ENCODE measurements at places on chromosomes 5 and 9. TPM values are rescaled to one million over a fixed set of nuclear protein-coding genes. Genes with fewer than 3 reads are reported as not detected.

- no peak for DNase-seq
- H3K4me1 ChIP-seq, result no peaks in the 10 kb centered on the region
- no peak overlapping the region for H3K27ac ChIP-seq
- H3K4me3 ChIP-seq, result no peak overlapping the region
Measured at GRCh38 chr5:25458628-25459027, 813.9 kb upstream of the CDH10 start.

- H3K4me1 ChIP-seq, result peaks cover 45% of the 10 kb centered on the region
- peak within 1 kb of the TSS; percentile 94 for H3K27ac ChIP-seq
- no peaks in the 10 kb centered on the region for H3K27me3 ChIP-seq
- peaks cover 33% of the 10 kb centered on the region for H3K36me3 ChIP-seq
- H3K4me3 ChIP-seq, result peak within 1 kb of the TSS; percentile 86
Measured at GRCh38 chr5:6713274-6714225, at the start of gene TENT4A. TSS of gene TENT4A (plus strand) at chr5:6713432. CDS start at chr5:6713984, 552 bp downstream.

DNA sequence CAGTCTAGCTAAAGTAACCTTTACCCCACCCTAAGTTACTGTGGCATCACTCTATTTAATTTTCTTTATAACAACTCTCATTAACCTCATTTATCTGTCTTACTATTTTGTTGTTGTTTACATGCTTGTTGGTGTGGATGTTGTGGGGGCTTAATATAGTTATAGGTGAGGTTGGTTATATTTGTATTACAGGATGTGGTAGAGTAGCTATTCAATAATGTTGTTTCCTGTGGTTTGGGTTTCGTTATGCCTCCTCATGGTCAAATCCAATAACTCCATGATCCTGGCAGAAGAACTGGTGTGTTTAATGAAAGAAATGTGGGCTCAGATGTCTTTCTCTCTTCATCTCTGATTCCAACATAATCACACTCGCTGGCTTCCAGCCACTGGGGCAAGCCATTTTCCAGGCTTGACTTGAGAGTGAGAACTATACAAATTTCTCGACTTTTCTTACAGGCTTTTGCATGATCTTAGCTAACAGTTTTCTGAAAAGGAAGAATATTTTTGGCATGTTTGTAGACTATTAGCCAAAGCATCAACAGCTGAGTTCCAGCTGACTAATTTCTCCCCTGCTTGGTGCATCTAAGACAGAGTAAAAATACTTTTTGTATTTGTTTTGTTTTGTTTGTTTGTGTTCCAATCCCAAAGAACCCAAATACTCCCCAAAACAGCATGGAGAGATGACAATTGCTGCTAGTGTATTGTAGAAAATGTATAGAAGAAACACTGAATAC, 303.7 kb upstream of the PAPPA start:
- DNase-seq, result no peak
- H3K4me1 ChIP-seq, result no peaks in the 10 kb centered on the region
- H3K27ac ChIP-seq, result no peak overlapping the region
- no peak overlapping the region for H3K4me3 ChIP-seq
- H3K27me3 ChIP-seq, result no peaks in the 10 kb centered on the region

DNA sequence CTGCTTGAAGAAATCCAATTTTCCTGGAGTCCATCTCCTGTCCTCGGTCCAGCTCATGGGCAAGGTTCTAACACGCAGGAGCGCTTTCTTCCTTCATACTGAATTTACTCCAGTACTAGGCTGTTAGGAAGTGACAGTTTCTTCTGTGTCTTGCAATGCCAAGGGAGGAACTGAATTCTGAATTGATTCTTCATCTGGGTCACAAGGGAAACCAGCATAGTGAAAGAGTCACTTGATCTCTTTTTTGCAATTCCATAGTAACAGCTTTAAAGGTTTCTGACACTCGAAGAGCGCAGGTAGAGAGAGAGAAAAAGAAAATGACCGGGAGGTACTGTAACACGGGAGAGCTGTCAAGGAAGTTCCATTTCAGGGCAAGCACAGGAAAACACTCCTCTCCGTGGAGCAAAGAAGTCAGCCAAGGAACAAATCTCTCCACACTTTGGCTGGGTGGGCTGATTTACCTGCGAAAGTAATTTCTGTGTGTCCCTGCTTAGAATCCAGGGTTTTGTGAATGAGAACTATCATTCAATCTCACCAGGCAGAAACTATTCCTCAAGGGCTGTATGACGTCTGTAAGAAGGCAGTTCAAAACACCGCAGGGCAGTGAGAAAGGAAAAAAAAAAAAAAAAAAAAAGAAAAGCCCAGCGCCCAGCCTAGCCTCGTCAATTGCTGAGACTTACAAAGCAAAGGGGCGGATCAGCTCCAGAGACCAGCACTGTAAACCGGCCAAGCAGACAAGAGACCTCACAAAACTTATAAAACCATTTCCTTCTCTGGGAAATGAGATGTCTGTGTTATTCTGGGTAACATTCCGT, 617.8 kb downstream of the PDE4D start:
- H3K27me3 ChIP-seq, result peaks cover 26% of the 10 kb centered on the region
- peaks cover 10% of the 10 kb centered on the region for H3K4me1 ChIP-seq
- H3K4me3 ChIP-seq, result peak overlapping the region; percentile 26
- no peaks in the 10 kb centered on the region for H3K36me3 ChIP-seq
- DNase-seq, result no peak
- H3K27ac ChIP-seq, result no peak overlapping the region

GRCh38 chr5:76174101-76174500, 90.9 kb downstream of the SV2C start:
- H3K27ac ChIP-seq, result no peak overlapping the region

DNA sequence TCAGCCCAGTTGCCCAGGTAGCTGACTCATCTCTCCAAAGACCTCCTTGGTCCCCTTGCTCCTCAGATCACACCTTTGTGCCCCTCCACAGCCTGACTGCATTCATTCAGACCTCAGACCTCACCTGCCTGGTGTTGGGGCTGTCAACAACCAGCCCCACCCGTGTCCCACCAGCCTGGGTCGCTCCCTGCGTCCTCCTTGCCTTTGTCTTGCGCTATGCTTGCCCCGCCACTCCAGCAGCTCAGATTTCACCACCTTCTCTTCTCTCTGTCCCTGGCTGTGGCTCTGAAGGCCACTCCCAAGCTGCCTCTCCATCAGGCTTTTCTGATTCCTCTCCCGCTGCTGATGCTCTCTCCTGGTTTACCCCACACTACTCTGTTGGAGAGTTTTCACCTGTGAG, 103.5 kb downstream of the MVB12B start:
- H3K36me3 ChIP-seq, result peaks cover 10% of the 10 kb centered on the region
- no peak overlapping the region for H3K4me3 ChIP-seq
- DNase-seq, result no peak
- peaks cover 4% of the 10 kb centered on the region for H3K4me1 ChIP-seq
- peak overlapping the region; percentile 2 for H3K27ac ChIP-seq

- peaks cover 38% of the 10 kb centered on the region for H3K4me1 ChIP-seq
- no peaks in the 10 kb centered on the region for H3K36me3 ChIP-seq
- DNase-seq, result no peak
- peaks cover 6% of the 10 kb centered on the region for H3K27me3 ChIP-seq
- H3K4me3 ChIP-seq, result no peak overlapping the region
- no peak overlapping the region for H3K27ac ChIP-seq
Measured at GRCh38 chr9:97936998-97937397, 974 bp downstream of the HEMGN start.

GRCh38 chr9:131695366-131695765, 44.5 kb downstream of the RAPGEF1 start:
- peaks cover 90% of the 10 kb centered on the region for H3K4me1 ChIP-seq
- no peak for DNase-seq
- H3K27ac ChIP-seq, result no peak overlapping the region
- H3K36me3 ChIP-seq, result peaks cover 24% of the 10 kb centered on the region

DNA sequence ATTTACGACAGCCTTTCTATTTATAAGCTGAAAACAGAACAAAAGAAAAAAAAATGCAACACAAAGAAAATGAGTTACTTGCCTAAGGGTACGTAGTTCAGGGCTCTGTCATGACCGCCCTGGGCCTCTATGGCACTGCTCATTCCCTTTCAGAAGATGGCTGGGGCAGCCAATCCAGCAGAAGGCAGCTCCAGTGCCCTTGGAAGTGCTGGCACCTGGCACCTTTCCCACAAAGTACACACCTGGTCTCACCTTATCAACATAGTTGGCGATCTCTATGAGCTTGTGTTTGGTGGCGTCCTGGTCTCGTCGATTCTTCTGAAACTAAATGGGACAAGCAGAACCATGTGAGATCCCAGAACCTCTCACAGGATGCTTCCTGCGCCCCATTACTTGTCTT, 53.2 kb downstream of the NIPAL4 start:
- H3K27me3 ChIP-seq, result no peaks in the 10 kb centered on the region
- no peak for DNase-seq
- no peak overlapping the region for H3K27ac ChIP-seq
- H3K36me3 ChIP-seq, result peaks cover 81% of the 10 kb centered on the region
- no peak overlapping the region for H3K4me3 ChIP-seq
- H3K4me1 ChIP-seq, result peaks cover 8% of the 10 kb centered on the region

DNA sequence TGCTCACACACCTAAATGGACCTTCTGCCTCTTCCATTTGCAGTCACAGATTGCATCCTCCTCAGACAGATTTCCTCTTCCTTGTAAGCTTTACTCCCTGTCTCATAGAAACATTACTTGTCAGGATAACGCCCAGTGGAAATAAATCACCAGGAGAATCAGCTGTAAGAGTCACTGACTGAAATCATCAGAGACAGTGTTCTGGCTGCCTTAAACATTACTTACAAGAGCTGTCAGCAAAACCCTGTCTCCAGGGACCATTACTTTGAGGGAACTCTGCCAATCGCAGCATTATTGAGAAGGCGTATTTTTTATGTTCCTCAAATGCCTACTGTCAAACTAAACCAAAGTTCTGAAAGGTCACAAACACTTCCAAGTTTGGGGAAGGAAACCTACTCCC, 5.9 kb downstream of the DPYSL3 start:
- peaks cover 12% of the 10 kb centered on the region for H3K27me3 ChIP-seq
- no peak overlapping the region for H3K4me3 ChIP-seq
- H3K27ac ChIP-seq, result no peak overlapping the region
- DNase-seq, result no peak
- H3K4me1 ChIP-seq, result no peaks in the 10 kb centered on the region

GRCh38 chr5:87627363-87627762, 214.6 kb upstream of the CCNH start:
- no peaks in the 10 kb centered on the region for H3K4me1 ChIP-seq
- DNase-seq, result no peak
- no peak overlapping the region for H3K4me3 ChIP-seq
- no peaks in the 10 kb centered on the region for H3K36me3 ChIP-seq
- H3K27me3 ChIP-seq, result no peaks in the 10 kb centered on the region
- H3K27ac ChIP-seq, result no peak overlapping the region

GRCh38 chr5:172008111-172008455, 1.6 kb upstream of the FBXW11 start:
- no peak for DNase-seq
- peak overlapping the region; percentile 92 for H3K27ac ChIP-seq
- peaks cover 12% of the 10 kb centered on the region for H3K36me3 ChIP-seq
- H3K4me1 ChIP-seq, result peaks cover 34% of the 10 kb centered on the region
- H3K27me3 ChIP-seq, result no peaks in the 10 kb centered on the region

- peaks cover 5% of the 10 kb centered on the region for H3K27me3 ChIP-seq
- H3K36me3 ChIP-seq, result no peaks in the 10 kb centered on the region
- no peak overlapping the region for H3K27ac ChIP-seq
- H3K4me1 ChIP-seq, result no peaks in the 10 kb centered on the region
- DNase-seq, result no peak
- no peak overlapping the region for H3K4me3 ChIP-seq
Measured at GRCh38 chr9:91589101-91589553, 165.5 kb upstream of the NFIL3 start.

- DNase-seq, result peak; percentile 88
- H3K27ac ChIP-seq, result no peak overlapping the region
- no peaks in the 10 kb centered on the region for H3K36me3 ChIP-seq
- H3K4me1 ChIP-seq, result no peaks in the 10 kb centered on the region
Measured at GRCh38 chr9:71604197-71605063, 163.9 kb downstream of the CEMIP2 start.

- no peak overlapping the region for H3K27ac ChIP-seq
- H3K4me1 ChIP-seq, result no peaks in the 10 kb centered on the region
- no peak for DNase-seq
- no peak overlapping the region for H3K4me3 ChIP-seq
- H3K27me3 ChIP-seq, result no peaks in the 10 kb centered on the region
- H3K36me3 ChIP-seq, result no peaks in the 10 kb centered on the region
Measured at GRCh38 chr5:92912283-92912682, 668.7 kb downstream of the NR2F1-AS1 start.

DNA sequence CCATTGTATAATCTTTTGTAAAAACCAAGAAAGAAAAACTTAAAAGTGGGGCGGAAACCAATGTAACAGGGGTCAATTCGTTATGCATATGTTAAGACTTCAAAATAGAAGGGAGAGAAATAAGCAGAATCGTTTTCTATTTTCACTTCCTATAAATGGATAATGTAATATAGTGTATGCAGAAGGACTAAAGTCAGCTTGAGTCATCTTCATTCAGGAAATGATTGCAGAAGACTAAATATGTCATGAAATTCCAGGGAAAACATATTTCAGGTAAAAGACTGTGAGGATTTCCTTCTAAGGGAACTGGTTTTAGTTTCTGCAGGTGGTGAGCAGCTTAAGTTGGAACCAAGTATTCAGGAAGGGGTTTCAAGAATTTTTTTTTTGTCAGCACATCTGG, 753.3 kb downstream of the IRX1 start:
- no peak overlapping the region for H3K27ac ChIP-seq
- no peaks in the 10 kb centered on the region for H3K4me1 ChIP-seq
- H3K4me3 ChIP-seq, result no peak overlapping the region
- H3K27me3 ChIP-seq, result no peaks in the 10 kb centered on the region
- DNase-seq, result no peak
- no peaks in the 10 kb centered on the region for H3K36me3 ChIP-seq

- H3K27me3 ChIP-seq, result no peaks in the 10 kb centered on the region
Measured at GRCh38 chr5:35771839-35772238, 84.9 kb upstream of the IL7R start.

DNA sequence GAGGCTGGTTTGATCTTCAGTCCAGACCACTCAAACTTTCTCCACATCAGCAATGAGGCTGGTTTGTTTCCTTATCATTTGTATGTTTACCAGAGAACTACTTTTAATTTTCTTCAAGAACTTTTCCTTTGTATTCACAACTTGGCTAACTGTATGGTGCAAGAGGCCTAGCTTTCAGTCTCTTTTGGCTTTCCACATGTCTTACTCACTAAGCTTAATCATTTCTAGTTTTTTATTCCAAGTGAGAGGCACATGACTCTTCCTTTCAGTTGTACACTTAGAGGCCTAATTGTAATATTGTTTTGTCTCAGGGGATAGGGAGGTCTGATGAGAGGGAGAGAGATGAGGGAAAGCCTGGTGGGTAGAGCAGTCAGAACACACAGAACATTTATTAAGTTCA, 554.0 kb upstream of the ARRDC3 start:
- H3K27ac ChIP-seq, result no peak overlapping the region
- H3K4me3 ChIP-seq, result no peak overlapping the region
- DNase-seq, result no peak
- H3K4me1 ChIP-seq, result no peaks in the 10 kb centered on the region
- H3K36me3 ChIP-seq, result no peaks in the 10 kb centered on the region
- no peaks in the 10 kb centered on the region for H3K27me3 ChIP-seq

GRM6 gene
- not detected for total RNA-seq

RBM27 gene
- 19.7 TPM for total RNA-seq

HNRNPA0 gene
- 34.0 TPM for total RNA-seq

C5orf46 gene
- not detected for total RNA-seq

EFCAB9 gene
- not detected for total RNA-seq

TMC1 gene
- not detected for total RNA-seq

ANKRD34B gene
- total RNA-seq, result not detected

Measured in activated CD8-positive, alpha-beta T cell treated with anti-CD3 and anti-CD28 coated beads, Interleukin-2, amount 10 ng/mL, durations not matched to agents 7 days and 5 days (primary cell).